ENCODE measurements at places on chromosomes 3 and 15. TPM values are rescaled to one million over a fixed set of nuclear protein-coding genes. Genes with fewer than 3 reads are reported as not detected.

DNA sequence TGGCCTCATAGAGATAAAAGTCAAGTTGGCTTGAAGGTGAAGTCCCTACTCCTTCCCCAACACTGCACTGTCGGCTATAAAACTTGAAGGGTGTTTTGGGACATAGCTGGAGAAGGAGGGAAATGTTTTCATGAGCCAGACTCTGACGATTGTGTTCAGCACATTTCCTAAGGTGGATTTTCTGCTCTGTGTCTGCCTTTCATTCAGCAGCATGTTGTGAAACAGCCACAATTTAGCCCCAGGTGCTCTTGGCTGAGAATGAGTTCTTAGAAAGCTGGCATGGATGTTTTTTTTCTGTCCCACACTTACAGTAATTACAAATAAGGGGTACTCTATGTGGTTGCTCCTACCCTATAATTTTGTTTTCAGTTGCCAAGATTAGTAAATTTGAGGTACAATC lies 492.4 kb downstream of the MCTP2 start:
- no peak for DNase-seq

- DNase-seq = no peak
These were observed 567.3 kb upstream of the LMCD1 start for GRCh38 chr3:7934362-7934761.

DNA sequence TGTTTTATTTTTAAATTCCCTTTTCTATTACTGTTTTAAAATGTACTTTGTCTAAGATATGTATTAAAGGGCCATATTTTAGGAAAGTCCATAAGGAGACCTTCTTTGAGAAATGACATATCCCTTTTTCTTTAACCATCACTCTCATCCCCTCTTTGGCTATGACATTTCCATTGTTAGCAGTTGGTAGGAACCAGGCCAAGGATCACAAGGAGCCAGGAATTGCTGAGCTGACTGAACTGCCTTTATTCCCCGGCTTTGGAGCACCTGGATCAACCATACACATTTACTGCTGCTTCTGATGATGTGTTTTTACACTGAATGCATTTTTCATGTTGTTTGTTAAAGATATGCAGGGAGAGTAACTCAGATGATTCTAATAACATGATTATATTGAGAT lies 79.7 kb downstream of the HHLA2 start:
- no peak for DNase-seq

- no peak for DNase-seq
These were observed 2.8 kb upstream of the OR5K1 start for GRCh38 chr3:98460220-98460619.

The GOLGA6L9 gene
- total RNA-seq = 0.72 TPM

DNA sequence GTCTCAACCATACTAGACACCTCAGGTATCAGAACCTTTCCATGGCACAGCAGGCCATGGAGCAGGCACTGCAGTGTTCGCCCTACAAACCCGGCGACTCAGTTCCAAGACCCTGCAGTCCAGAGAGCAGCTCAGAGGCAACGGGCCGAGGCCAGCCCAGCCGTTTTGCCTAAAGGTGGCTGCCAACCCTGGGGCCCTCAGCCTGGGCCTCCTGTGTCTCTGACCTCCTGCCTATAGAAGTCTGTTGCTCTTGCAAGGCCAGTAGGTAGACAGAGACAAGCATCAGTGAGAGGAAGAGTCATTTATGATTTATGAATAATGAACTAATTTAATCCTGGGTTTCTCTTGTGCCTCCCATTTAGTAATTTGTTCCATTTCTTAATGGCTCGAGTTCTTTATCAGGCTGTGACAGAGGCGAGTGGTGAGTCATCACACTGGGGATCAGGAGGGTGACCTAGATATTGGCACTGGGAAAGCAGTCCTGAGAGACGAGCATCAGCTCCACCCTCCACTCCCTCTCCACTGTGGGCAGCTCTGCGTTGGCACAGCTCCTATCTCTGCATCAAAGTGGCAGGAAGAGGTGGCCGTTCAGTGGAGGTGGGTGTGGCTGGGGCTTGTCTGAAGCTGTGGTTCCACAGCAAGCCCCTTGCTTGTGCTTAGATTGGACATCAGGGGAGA lies 79.8 kb downstream of the ABHD5 start:
- DNase-seq = no peak

The PPP1R14D gene
- total RNA-seq = not detected

GRCh38 chr15:89912674-89913396 lies at the start of gene ARPIN:
Gene ARPIN, minus strand, starts transcription at chr15:89912952. Its CDS starts 117 bp downstream, at chr15:89912835.
- no peak for DNase-seq
